Small intestine (tissue), 16 donors: ENCODE measurements at places on chromosomes 11 and 22.
A peak's percentile ranks its signal among the peaks of the same experiment; 100 is the strongest.

DNA sequence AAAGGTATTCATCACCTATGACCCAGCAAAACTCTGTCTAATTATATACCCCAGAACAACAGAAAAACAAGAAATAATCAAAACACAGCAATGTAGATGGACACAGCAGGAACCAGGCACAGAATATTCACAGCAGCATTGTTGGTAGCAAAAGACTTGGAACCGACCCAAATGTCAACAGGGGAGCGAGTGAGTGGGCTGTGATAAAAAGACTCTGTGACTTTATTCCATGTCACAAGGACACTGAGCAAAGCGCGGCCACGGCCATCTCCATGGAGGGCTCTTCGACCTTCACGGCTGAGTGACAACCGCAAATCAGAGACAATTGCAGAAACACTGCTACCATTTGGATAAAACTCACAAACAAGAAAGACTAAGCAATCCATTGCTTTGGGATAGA lies 1373.1 kb downstream of the TBC1D22A start:
- H3K4me1 ChIP-seq = no peaks in the 10 kb centered on the region
- no peaks in the 10 kb centered on the region for H3K27me3 ChIP-seq
- no peaks in the 10 kb centered on the region for H3K36me3 ChIP-seq
- H3K4me3 ChIP-seq = no peak overlapping the region
- DNase-seq = no peak
- no peak overlapping the region for H3K27ac ChIP-seq

- H3K4me1 ChIP-seq = peaks cover 2% of the 10 kb centered on the region
- no peaks in the 10 kb centered on the region for H3K27me3 ChIP-seq
- peak; percentile 69 for DNase-seq
- H3K27ac ChIP-seq = peak overlapping the region; percentile 48
- no peak overlapping the region for H3K4me3 ChIP-seq
These were observed 52.5 kb downstream of the GRAMD4 start for GRCh38 chr22:46672731-46673130.

DNA sequence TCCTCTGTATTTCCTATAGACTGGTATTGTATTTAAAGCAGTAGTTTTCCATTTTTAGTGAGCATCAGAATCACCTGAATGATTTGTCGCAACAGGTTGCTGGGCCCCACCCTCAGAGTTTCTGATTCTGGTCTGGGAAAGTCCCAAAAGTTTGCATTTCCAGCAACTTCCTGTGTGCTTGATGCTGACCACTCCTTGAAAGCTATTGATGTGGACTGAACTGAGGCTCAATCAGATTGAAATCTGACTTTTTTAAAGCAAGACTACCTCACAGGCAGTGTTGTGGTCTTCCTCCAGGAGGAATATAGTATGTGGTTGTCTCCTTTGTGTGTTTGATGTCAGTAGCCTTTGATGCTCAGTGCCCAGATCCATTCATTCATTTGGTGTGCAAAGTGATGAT lies 17.2 kb upstream of the MPZL2 start:
- H3K27ac ChIP-seq = no peak overlapping the region
- H3K27me3 ChIP-seq = no peaks in the 10 kb centered on the region
- H3K4me1 ChIP-seq = no peaks in the 10 kb centered on the region
- no peaks in the 10 kb centered on the region for H3K36me3 ChIP-seq
- no peak overlapping the region for H3K4me3 ChIP-seq
- no peak for DNase-seq

- no peak overlapping the region for H3K4me3 ChIP-seq
- H3K27ac ChIP-seq = no peak overlapping the region
- no peaks in the 10 kb centered on the region for H3K27me3 ChIP-seq
- H3K4me1 ChIP-seq = no peaks in the 10 kb centered on the region
These were observed 40.2 kb downstream of the MACROD1 start for GRCh38 chr11:64125676-64126075.

- peak; percentile 91 for DNase-seq
- no peaks in the 10 kb centered on the region for H3K4me1 ChIP-seq
- peak within 1 kb of the TSS; percentile 97 for H3K27ac ChIP-seq
- H3K27me3 ChIP-seq = no peaks in the 10 kb centered on the region
These were observed at the start of gene KIAA1671 for GRCh38 chr22:24951942-24952836. Gene KIAA1671 (plus strand): TSS chr22:24952716. CDS start chr22:25028000, 75,284 bp downstream.

DNA sequence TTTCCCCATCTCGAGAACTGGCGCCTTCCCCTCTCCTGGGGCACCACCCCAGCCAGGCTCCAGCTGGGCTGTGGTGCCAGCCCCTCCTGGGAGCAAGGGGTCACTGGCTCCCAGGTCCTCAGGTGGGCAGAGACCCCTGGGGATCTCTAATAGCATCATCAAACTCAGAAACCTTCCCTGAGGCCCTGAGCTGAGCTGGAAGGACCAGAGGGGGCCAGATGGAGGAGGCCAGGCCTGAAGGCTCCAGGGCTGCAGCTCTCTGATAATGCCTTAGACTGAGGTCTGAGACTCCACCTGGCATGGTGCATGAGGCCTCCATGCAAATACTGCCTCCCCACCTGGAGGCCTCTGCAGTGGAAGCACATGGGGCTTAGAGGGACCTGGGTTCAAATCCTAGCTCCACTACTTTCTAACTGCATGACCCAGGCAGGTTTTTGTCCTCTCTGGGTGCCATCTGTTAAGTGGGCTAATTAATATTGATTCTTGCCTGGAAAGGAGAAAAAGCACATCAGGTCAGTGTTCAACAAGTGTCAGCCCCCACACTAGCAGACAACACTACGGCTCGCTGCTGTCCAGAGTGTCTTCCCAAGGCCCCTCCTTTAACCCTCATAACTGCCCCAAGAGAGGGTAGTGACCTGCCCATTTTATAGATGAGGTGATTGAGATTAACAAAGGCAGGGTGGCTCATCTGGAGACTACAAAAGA lies 1.5 kb downstream of the MAPK8IP1 start:
- no peaks in the 10 kb centered on the region for H3K4me1 ChIP-seq
- H3K27me3 ChIP-seq = peaks cover 20% of the 10 kb centered on the region
- H3K36me3 ChIP-seq = peaks cover 17% of the 10 kb centered on the region
- no peak overlapping the region for H3K27ac ChIP-seq
- DNase-seq = no peak

GRCh38 chr11:103904324-103904667 lies 132.1 kb upstream of the DDI1 start:
- no peak overlapping the region for H3K4me3 ChIP-seq
- H3K36me3 ChIP-seq = no peaks in the 10 kb centered on the region
- no peak overlapping the region for H3K27ac ChIP-seq
- no peaks in the 10 kb centered on the region for H3K27me3 ChIP-seq

GRCh38 chr22:36548606-36549005 lies 19.6 kb upstream of the EIF3D start:
- no peak overlapping the region for H3K4me3 ChIP-seq
- no peaks in the 10 kb centered on the region for H3K4me1 ChIP-seq
- DNase-seq = no peak
- no peak overlapping the region for H3K27ac ChIP-seq
- H3K36me3 ChIP-seq = no peaks in the 10 kb centered on the region

DNA sequence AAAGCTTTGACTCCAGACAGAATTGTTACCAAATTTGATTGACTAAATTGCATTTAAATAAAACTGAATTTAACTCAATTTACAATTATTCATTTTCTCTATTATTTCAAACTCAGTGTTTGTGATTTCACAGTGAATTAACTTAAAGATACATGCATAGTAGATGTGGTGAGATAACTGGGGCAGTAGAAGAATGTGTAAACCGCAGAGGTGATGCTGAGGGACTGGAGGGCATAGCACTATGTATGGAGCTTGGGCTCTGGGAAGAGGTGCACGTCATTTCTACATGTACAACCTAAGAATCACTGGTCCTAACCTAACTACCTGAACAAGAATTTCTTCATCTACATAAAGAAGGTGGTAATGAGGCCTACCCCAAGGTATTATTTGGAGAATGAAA lies 13.7 kb downstream of the OR5B17 start:
- no peak overlapping the region for H3K4me3 ChIP-seq
- no peak for DNase-seq
- no peaks in the 10 kb centered on the region for H3K27me3 ChIP-seq
- H3K4me1 ChIP-seq = no peaks in the 10 kb centered on the region

DNA sequence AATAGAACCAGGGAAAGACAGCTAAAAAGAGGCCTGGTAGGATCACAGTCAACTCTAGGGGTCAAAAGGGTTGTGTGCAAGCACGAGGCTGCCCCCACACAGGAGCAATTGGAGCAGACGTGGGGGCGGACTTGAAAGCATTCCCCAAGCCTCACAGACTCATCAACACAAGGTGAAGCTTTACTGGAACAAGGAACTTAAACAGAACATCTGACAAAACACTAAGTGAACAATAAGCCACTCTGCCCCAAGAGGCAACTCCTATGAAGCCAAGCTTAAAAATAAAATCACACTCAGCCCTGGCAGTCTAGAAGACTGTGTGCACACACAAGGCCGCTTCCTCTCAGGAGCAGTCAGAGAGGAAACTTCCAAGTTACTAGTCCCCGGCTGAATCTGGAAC lies 32.2 kb upstream of the TEAD1 start:
- no peak for DNase-seq
- no peak overlapping the region for H3K4me3 ChIP-seq
- H3K4me1 ChIP-seq = no peaks in the 10 kb centered on the region
- no peaks in the 10 kb centered on the region for H3K27me3 ChIP-seq

- H3K27me3 ChIP-seq = peaks cover 4% of the 10 kb centered on the region
- no peaks in the 10 kb centered on the region for H3K36me3 ChIP-seq
- no peak overlapping the region for H3K4me3 ChIP-seq
- H3K4me1 ChIP-seq = no peaks in the 10 kb centered on the region
- no peak for DNase-seq
These were observed 19.0 kb upstream of the LRRC32 start for GRCh38 chr11:76689313-76690260.

DNA sequence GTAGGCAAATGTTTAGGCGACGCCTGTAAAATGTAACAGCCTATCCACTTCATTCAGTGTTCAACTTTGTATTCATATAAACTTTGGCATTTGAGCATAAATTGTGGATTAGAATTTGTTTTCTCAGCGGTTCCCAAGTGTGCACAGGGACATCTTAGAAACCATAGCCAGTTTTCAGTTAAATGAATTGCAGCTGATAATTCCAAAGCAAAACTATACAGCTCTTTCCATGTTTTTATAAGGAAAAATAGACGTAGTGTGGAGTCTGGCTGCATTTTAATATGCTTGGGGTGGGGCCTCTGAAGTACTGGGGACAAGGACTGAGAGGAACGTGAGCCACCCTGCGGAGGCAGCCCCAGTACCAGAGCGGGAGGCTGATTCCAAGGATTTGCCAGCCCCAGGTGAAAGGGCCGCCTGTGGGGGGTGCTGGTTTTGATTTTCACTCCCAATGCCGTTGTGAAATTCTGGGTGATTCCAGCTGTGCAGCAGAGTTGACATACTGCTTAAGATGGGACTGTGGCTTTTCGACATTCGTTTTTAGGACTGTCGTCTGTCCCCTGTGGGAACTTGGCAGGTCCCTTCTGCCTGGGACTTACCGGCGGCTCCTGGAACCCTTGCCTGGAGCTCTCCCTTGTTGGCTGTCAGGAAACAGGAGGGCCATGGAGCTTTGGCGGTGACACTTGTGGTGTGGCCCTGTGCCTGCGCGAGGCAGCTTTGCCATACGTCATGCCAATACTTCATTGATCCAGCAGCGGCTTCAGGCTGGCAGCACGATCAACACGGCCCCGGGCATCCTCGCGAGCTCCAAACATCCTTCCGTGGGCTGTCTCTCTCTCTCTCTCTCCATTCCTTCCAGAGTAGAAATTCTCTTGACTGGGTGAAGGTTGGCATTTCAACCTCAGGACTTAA lies 370.9 kb downstream of the TBC1D22A start:
- H3K27me3 ChIP-seq = no peaks in the 10 kb centered on the region
- H3K36me3 ChIP-seq = peaks cover 11% of the 10 kb centered on the region
- H3K27ac ChIP-seq = no peak overlapping the region
- H3K4me3 ChIP-seq = no peak overlapping the region
- no peak for DNase-seq

- no peaks in the 10 kb centered on the region for H3K4me1 ChIP-seq
- DNase-seq = no peak
- no peaks in the 10 kb centered on the region for H3K36me3 ChIP-seq
- no peaks in the 10 kb centered on the region for H3K27me3 ChIP-seq
- no peak overlapping the region for H3K4me3 ChIP-seq
These were observed 176.9 kb downstream of the MN1 start for GRCh38 chr22:27624705-27625104.

DNA sequence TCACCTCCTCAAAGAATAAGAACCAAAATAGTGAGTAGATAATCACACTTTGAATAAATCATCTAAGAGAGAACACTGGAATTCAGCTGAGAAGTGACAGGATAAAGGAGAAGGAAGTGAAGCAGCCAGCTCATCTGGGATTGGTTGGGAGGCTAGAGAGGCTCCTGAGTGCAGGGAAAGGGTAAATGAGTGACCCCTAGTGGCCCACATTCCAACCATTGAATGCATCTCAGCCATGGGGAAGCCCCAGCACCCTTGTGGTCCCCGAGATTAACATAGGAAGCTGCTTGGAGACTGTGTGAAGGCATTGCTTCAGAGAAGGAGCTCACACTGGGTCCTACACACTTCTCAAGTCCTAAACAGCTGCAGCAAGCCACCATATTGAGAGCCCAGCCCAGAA lies 82.3 kb downstream of the JRKL start:
- no peak for DNase-seq
- H3K27ac ChIP-seq = no peak overlapping the region
- peaks cover 2% of the 10 kb centered on the region for H3K27me3 ChIP-seq
- no peaks in the 10 kb centered on the region for H3K4me1 ChIP-seq
- H3K4me3 ChIP-seq = no peak overlapping the region

DNA sequence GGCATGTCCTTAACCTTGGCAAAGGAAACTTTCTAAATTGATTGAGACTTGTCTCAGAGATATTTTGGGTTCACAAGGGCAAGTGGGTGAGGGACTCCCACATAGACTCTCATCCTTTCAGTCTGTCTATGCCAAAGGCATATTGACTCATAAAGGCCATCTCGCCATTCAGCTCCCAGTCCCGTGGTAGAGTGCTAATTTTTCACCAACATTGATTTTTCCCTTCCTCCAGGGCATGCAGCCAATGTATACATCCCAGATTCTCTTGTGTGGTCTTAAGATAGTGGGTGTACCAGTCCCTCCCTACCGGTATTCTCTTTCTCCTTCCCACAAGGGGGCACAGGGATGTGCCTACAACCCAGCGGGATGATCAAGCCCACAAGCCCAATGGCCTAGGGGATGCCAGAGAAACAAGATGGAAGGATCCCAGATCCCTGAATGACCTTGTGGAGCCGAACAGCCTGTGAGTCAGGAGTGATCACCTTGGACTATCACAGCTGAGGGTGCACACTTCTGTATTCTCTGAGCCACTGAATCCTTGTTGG lies 7.9 kb downstream of the C11orf96 start:
- H3K4me3 ChIP-seq = no peak overlapping the region
- H3K36me3 ChIP-seq = peaks cover 4% of the 10 kb centered on the region
- DNase-seq = no peak

DNA sequence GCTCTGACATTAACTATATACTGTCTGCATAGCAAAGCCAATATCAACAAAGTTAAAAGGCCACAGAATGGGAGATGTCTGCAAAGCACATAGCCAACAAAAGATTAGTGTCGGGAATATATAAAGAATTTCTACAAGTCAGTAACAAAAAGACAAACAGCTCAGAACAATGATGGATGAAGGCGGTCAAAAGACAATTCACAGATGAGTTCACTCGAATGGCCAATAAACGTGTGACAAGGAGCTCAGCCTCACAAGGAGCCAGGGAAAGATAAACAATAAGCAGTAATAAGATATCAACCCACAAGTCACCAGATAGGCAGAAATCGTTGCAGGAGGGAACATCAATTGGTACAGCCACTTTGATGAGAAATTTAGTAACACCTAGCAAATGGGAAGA lies 106.0 kb upstream of the ISX start:
- H3K27ac ChIP-seq = no peak overlapping the region
- no peak for DNase-seq
- H3K36me3 ChIP-seq = no peaks in the 10 kb centered on the region
- no peak overlapping the region for H3K4me3 ChIP-seq

GRCh38 chr11:102791271-102792036 lies 6.5 kb downstream of the MMP1 start:
- H3K4me1 ChIP-seq = no peaks in the 10 kb centered on the region
- peak; percentile 17 for DNase-seq
- H3K4me3 ChIP-seq = no peak overlapping the region
- no peaks in the 10 kb centered on the region for H3K27me3 ChIP-seq
